Stimulated activated CD4-positive, alpha-beta T cell treated with anti-CD3 and anti-CD28 coated beads, TNF-alpha, amount 100 ng/mL, for 4 hours (primary cell): ENCODE measurements at places on chromosomes 3 and 15.

- DNase-seq = no peak
These were observed 115.4 kb downstream of the NEK10 start for GRCh38 chr3:27253831-27254230.

DNA sequence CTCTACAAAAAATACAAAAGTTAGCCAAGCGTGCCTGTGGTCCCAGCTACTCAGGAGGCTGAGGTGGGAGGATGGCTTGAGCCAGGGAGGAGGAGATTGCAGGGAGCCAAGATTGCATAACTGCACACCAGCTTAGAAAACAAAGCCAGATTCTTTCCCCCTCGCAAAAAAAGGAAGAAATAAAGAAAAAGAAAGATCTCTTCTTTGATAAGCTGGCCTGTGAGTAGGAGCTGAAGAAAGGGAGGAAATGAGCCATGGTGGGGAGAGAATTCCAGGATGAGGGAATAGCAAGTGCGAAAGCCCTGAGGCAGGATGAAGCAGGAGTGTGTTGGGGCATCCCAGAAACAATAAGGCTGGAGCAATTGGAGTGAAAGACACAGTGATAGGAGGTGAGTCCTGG lies 24.5 kb upstream of the TOP2B start:
- no peak for DNase-seq

DNA sequence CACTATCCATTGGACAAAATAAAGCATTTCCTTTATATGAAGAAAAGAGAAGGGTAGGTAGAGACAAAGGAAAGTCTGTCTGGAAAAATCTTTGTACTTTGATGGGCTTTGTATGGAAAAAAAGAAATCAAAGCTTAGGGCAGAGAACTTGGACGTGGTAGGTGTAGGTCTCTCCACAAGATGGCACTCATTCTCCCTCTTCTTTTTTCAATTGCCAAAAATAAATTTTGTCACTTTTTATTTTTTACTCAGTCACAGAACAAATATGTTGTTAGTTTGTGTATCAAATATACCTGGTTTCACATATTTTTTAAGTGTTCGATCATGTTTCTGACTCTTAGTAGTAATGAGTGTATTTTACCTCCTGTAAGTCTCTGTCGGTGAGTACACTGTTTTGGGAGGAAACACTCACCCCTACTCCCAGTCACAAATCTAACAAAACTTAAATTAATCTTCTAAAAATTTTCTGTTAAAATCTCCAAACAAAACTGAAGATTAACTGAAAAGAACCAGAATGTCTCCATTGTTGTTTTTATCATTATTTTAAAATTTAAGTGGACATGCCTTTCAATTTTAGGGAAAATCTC lies 415.8 kb upstream of the GOLIM4 start:
- no peak for DNase-seq

- no peak for DNase-seq
These were observed 32.9 kb downstream of the CMSS1 start for GRCh38 chr3:99850608-99851007.

GRCh38 chr3:197746801-197747237 lies 2.9 kb upstream of the FYTTD1 start:
- no peak for DNase-seq

DNA sequence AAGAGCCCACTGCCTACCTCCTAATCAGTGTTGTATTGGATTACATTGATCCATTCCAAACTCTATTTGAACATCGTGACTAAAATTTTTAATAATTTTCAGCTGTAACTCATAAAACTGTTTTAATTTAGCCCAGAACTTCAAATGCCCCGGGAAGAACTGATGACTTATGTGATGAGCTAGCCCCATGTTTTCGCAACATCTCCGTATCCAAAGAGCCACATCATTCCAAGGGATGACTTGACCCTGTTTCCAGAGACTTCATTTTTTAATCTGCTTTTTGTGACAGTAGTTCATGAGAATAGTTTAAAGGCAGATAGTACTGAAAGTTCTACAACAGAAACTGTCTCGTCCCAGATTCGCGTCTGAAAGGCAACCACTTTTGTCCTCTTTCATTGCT lies 97.4 kb downstream of the STAC start:
- DNase-seq = no peak

GRCh38 chr3:136885357-136886213 lies 23.6 kb downstream of the NCK1 start:
- DNase-seq = no peak

DNA sequence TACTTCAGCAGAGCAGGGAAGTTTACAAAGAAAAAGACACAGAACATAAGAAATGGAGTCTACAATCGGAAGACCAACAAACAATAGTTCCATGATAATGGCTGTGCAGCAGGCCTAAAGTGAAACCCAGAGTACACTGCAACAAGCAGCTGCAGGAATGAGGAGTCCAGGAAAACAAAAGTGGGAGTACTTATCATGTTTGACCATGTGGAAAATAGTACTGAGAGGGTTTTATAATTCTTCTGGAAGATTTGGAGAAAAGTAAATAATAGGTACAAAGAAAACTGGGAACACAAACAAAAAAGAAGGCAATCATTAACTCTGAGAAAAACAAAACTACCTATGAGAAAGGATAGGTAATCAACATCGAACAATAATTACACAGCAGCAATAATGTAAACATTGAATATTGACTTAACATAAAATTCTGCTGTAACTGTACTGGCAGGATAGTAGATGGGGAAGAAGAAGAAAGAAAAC lies 87.5 kb downstream of the NEK10 start:
- no peak for DNase-seq

DNA sequence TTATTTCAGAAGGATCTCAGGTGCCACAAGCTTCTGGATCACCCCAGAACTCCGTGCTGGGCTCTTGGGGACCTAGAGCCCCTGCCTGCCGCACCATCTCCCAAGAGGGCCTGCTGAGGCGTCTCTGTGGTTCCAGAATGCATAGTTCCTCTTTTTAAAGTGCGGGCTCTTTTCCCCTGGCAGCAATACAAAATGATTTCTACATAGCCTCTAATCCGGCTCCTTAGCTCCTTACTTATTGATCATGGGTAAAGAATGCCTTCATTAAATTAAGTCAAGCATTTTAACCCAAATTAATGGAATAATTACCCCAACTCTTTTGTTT lies 121.9 kb downstream of the ATP10A start:
- DNase-seq = no peak

DNA sequence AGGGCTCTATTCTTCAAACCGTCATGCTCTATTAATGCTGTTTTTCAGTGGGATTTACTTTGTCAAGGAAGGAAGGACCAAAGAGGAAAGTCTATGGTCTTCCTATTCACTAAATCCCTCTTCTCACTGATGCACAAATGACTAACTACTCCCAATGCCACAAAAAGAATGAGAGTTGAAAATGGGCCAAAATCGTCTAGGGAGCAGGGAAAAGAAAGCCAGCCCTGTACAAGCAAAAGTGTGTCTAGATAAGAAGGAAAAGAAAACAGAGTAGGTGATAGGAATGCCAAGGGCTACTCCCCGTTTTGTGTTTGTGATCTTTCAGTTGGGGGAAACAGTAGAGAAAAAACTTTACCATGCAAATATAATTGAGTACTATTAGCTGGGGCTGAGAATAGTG lies 97.2 kb upstream of the TMCO5A start:
- DNase-seq = no peak

GRCh38 chr15:77430652-77431051 lies 10.0 kb downstream of the HMG20A start:
- DNase-seq = no peak

DNA sequence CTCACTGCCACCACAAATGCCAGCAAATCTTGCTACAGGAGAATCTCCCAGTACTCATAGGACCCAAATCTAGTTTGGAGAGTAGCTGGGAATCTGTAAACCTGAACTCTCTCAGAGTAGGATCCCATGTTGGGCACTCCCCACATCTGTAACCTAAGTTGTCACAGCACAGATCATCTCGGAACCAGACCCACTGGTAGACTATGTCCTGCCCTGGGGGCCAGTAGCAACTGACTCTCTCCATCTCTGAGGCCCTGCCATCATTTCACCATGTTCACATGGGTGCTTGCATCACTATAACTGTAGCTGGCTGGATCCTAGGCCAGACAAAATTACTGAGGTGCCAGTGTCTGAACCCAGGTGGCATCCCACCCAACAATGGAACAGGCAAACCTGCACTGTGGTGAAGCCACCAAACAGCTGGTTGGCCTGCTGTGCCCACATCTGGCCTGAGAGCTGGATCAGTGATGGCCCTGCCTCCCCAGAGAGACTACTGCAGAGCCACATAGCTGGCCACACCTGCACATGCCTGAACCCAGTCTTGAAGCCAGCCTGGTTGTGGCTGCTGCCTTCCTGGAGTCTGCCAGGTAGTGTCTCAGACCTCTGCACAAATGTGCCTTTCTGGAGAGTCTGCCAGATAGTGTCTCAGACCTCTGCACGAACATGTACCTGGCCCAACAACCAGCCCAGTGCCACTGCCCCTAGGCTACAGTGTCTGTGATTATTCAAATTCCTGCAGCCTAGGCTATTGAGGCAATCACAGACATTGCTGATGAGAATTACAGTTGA lies 82.0 kb downstream of the ISL2 start:
- no peak for DNase-seq

- no peak for DNase-seq
These were observed 343.1 kb upstream of the SEMA6D start for GRCh38 chr15:47374222-47374621.

DNA sequence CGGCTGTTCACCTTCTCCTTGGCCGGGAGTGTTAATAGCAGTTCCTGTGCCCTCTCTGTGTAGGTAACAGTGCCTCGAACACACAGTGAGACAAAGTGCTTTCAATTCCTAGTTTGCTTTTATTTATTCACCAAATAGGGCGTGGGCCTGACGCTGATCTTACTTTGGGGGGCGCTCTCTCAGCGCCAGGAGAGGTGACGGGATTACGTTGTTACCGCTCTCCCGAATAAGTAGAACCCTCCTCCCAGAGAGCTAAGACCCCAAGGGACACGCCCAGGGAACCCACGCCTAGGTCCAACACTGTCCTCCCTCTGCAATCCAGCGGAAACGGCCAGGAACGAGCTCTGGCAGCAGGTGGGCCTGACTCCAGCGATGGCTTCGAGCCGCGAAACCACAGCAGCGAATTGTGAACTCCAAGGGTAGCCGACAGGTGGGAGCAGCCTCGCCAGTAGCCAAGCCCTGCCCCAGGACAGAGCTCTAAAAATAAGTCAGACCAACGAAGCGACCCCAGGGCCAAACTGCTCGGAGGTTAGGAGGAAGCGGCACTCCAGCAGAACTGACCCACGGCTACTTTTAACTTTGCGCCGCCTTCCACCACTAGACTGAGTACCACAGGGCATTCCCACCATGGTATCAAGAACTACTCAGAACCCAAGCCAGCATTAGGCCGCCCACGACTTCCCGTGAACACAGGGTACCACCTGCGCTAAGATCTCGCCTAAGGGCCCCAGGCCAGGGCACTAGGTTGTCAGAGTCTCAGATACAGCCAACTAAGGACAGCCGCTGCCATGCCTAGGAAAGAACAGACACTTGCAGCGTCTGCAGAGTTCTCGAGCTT lies 1.6 kb upstream of the SIN3A start:
- peak; percentile 63 for DNase-seq

- DNase-seq = no peak
These were observed 37.0 kb downstream of the GNB5 start for GRCh38 chr15:52153900-52154895.

- DNase-seq = no peak
These were observed 570.2 kb downstream of the NTRK3 start for GRCh38 chr15:87686339-87686738.

DNA sequence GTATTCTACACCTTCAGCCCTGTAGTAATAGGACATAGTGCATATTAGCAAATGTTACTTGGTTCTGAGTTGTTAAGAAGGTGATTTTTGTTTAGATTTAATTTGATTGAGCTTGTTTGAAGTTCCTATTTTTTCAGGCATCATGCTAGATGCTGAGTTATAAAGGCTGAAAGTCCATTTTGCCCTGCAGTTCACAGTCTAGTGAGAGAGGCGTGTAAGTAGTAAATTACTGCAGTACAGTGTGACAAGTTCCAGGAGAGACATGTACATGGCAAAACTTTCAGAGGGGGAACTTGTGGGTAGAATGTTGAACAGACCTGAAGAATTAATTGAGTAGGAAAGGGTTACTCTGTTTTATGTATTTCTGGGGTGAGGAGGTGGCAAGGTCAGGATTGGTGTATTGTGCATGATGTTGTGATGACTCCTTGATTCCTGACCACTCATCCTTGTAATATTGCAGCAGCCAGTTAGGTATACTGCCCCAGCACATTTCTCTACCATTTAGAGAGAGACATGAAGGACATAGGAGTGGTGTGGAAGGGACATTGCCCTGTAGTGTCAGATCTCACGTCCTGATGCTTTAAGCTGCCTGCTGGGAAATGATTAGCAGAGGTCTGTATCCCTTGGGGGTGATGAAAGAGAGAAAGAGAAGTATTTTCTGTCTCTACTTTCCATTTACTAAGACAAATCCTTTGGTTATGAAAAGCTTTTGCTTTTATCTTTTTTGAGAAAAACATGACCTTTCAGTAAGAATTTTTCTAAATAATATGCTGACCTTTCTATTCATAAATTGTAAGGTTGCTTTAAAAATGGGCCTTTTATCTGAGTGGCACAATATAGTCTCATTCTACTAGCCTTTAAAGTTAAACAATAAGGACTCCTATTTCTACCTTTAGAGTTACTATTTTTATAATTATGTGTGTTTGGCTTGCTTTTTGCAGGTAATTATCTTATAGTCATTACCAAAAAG lies 16.9 kb downstream of the SACM1L start:
- no peak for DNase-seq

DNA sequence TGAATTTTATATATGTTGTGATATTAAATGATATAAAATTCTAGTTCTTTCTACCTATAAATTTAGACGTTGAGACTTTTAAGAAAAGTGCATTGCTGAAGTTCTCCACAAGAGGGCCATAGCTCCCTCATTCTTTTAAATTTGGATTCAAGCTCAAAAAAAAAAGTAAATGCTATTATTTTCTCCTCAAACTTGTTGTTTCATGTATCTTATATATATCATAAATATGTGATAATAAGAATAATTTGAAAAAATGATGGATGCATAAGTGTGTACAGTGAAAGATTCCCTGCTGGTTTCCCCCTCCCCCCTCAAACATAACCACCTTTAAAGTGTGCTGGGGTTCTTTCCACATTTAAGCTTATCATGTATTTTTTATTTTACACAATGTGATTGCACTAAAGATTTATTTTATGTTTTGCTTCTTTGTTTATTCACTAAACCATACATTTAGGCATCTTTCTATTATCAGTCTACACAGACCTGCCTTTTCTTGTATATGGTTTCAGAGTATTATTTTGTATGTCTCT lies 769.4 kb upstream of the GOLIM4 start:
- DNase-seq = no peak

GRCh38 chr3:131795390-131796090 lies 239.3 kb downstream of the CPNE4 start:
- no peak for DNase-seq

GRCh38 chr3:46238386-46238785 lies 3.9 kb upstream of the CCR3 start:
- DNase-seq = no peak

GRCh38 chr15:68817304-68818065 lies 3.2 kb downstream of the ANP32A start:
- peak; percentile 51 for DNase-seq
